ENCODE measurements at places on chromosomes 3 and 15. TPM values are rescaled to one million over a fixed set of nuclear protein-coding genes. Genes with fewer than 3 reads are reported as not detected.

The WDR49 gene
- 2.2 TPM for total RNA-seq

The CISH gene
- total RNA-seq, result 21.9 TPM

DNA sequence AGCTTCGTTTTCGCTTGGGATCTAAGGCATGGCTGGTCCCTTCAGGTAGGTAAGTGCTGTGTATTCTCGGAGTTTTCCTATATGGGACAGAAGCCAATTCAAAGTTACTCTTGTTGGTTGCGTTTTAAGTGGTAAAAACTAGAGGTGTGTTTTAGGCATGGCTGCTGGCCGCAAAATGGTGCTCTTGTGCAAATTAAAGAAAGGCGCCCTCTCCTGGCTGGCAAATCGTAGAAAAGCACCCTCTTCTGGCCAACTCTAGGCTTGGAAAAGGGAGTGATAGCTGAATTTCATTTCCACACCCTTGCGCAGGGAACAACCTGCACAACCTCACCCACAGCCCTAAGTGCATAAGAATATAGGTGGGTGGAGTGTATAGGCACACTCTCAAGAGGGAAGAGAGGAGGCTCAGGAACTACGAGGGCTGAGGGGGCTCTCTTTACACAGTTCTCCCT is 23.5 kb downstream of the DRD3 start:
- no peak for DNase-seq

DNA sequence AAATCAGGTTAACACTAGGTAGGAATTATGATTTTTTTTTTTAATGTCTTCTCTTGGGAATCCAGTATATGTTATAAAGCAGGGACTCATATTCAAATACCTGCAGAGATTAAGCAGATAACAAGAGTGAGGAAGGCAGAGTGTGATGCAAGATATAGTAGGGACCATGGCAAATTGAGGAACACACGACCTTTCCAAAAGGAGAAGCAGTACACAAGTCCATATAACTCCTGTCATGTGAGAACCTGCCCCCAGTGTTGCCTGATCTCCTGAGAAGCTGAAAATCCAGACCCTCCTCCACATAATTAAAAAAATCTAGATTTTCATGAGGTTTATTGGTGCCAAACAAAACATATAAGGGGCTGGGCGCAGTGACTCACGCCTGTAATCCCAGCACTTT is 3.6 kb downstream of the RFC4 start:
- DNase-seq, result no peak

GRCh38 chr15:85091990-85092389 is 110.3 kb downstream of the PDE8A start:
- DNase-seq, result peak; percentile 37

GRCh38 chr15:24067733-24068501 is 380.8 kb upstream of the NDN start:
- DNase-seq, result no peak

DNA sequence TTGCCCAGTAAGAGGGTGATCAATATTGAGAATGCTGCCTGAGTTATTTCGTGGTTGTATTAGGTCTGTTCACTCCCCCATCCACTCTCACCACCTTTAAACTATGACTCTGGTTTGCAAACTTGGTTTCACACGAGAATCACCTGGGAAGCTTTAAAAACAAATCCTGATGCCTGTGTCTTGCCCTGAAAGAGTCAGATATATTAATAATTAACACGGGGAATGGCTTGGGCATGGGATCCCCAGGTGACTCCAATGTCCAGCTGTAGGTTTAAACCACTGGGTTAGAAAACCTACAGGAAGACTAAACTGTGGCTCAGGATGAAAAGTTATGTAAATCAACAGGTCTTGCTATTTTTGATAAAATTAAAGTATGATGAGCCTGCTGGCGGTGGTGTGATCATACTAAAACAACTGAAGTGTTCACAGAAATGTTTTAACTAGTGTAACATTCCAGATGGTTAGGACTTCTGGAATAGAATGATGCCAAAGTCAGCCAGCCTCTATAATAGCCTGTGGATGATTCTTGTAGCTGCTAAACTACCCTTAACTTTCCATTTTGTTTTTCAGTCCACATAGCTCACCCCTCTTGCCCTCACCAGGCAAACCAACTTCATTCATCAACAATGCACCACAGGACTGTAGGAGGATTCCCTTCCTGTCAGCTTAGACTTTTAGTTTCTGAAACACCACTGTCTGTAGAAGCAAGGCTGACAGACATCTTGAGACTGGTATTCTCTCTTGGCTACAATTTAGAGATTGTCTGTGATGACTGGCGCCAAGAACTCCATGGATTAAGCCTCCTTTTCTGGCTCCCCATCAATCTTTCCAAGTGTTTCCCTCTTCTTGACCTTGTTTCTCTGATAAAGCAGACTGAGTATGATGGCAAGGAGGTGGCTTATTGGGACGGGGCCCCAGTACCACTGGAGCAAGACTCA is 119.1 kb upstream of the ADAMTS9 start:
- DNase-seq, result no peak

DNA sequence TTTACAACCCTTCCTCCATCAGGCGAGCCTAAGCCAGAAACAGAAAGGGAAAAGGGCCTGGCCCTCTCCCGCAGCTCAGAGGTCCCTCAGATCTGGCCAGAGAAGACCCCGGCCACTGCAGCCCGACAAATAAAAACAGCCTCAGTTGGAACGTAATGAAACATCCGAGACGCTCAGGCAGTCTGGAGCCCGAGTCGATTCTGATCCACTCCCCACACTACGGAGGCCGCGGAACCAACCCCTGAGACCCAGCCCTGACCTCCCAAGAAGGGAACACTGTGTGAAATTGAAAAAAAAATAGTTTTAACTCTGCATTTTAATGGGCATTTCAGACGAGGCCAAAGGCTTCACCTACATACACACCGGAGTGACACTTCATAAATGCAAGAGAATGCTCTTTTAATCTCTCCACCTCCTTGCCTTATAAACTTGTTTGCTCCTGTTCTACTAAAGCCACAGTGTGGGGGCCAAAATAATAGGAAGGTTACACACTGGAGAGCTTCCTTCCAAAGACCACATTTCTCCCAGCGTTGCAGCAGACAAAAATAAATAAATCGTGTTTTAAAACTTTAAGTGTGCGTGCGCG is 3.7 kb downstream of the MEIS2 start:
- DNase-seq, result no peak

DNA sequence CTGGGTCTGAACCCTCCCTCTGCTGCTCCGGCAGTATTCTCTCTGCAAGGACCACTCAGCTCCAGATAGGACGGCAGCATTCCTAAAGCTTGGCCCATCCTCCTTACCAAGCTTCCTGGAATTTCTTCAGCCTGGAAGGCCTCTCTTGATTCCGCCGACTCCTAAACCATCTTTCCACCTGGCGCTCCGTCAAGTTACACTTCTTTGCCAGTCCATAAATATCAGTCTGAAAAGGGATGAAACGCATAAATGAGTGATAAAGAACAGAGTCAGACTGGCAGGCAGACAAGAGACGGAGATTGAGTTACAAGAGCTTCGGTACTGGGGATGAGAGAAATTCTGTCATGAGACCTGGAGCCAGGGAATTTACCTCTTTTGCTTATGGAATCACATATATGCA is 44.3 kb downstream of the CERS3 start:
- no peak for DNase-seq

- no peak for DNase-seq
These were observed 6.6 kb downstream of the MAP2K5 start for GRCh38 chr15:67548862-67549651.

DNA sequence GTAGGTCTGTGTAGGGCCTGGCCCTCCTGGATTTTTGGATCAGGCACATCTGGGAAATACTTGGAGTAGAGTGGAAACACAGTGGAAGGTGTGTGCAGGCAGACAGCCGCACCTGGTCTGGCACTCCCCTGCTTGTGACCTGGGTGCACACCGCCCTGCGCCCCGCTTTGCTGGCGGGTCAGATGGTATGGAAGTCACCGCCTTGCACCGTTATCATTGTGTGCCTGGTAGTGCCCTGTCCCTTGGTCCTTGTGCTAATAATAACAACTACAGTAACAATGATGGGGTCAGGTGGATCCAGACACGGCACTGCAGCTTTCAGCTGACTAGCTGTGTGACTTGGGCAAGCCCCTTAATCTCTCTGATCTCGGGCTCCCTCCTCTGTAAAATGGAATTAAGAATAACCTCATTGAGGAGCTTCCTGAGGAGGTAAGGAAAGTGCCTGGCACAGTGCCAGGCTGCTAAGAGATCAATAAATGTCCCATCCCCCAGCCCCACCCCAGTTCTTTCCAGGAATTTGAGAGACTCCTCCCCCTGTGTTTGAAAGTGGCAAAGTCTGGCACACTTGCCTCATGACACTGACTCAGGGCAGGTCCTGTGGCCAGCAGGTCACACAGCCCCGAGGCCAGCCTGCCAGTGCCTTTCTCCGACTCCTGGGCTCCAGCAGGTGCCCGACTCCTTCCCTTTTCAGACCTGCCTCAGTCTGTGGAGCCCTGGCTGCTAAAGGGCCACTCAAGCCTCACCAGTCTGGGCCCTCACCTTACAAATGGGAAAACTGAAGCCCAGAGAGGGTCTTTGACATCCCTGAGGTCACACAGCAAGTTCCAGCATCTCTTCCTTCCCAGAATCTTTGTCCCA is 9.8 kb downstream of the ISG20 start:
- DNase-seq, result peak; percentile 91

DNA sequence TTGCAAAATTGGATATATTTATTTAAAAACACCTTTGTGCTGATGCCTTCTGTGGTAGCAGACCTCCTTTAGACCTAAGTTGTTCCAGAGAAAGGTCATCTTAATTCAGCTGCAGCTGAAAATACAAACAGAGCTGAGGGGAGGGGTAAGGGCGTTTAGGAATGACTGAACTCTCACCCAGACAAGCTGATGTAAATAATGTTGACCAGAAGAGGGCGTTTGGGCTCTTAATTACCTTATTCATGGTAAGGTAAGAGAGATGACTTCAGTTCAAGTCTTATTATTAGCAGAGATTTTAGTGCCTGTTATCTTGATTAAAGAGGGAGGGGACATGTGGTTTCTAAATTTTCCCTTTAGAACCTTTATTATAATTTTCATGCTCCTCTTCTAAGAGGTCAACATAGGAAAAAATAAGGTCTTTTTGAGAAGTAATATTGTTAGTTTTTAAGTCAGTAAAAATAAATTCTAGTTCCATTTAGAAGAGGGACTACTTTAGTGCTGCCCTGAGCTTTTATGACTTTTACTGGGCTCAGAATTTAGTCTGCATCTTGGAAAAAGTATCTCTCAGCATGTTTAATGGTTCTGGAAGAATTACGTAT is 46.3 kb downstream of the GPR171 start:
- DNase-seq, result no peak

DNA sequence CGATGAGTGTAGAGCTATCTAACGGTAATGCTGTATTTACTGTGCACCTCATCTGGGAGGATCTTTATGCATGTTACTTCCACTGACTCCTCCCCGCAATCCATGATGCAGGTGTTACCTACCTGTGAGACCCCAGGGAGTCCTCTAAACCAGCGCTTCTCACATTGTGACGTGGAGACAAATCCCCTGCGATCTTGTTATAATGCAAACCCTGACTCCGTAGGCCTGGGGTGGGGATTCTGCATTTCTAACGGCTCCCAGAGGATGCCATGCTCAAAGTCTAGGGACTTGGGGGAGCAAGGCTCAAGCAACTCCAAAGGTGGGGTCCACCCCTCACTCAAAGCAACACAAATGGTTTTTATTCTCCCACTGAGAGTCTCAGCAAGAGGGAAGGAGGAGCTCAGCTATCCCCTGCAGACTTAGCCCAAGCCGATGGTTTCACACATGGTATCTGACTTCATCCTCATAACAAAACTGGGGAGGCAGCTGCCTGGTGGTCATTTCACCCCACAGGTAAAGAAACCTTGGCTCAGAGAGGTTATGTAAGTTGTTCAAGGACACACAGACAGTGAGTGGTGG is 63.6 kb downstream of the PCSK6 start:
- no peak for DNase-seq

- no peak for DNase-seq
These were observed 18.4 kb downstream of the ARL6IP5 start for GRCh38 chr3:69103123-69103522.

DNA sequence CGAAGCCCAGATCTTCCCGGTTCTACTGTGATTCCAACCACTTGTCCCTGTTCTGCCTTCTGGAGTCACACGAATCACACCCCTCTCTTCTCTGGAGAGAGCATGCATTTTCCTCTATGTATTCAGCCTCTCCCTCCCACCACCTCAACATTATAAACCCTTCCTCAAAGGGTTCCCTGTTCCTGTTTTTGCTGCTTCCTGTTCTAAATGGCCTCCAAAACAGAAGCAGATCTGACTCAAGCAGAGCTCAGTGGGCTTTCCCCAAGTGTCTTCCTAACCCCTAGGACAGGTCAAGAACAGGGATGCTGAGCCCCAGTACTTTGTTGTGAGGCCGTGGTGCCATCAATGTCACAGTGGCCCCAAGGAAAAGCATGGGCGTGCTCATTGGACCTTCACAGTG is 75.7 kb upstream of the ARNT2 start:
- no peak for DNase-seq

- peak; percentile 72 for DNase-seq
These were observed 48.4 kb downstream of the SLC41A3 start for GRCh38 chr3:126035362-126036050.

DNA sequence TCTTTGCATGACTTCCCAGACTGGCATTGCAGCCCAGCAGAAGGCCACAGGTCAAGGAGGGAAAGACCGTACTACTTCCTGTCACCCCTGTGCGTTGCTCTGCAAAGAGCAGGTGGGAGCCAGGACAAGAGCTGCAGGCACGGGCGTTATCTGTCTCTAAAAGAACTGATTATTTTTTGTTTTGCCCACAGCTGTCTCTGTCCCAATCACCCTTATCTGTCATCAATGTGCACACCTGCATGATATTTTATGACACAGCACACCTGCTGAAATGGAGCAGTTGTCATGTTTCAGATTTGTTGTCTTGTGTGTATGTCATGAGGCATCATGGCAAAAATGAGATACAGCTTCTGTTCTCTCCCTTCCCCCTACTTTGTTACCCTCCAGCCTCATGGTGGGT is 58.8 kb downstream of the SLCO3A1 start:
- DNase-seq, result no peak

DNA sequence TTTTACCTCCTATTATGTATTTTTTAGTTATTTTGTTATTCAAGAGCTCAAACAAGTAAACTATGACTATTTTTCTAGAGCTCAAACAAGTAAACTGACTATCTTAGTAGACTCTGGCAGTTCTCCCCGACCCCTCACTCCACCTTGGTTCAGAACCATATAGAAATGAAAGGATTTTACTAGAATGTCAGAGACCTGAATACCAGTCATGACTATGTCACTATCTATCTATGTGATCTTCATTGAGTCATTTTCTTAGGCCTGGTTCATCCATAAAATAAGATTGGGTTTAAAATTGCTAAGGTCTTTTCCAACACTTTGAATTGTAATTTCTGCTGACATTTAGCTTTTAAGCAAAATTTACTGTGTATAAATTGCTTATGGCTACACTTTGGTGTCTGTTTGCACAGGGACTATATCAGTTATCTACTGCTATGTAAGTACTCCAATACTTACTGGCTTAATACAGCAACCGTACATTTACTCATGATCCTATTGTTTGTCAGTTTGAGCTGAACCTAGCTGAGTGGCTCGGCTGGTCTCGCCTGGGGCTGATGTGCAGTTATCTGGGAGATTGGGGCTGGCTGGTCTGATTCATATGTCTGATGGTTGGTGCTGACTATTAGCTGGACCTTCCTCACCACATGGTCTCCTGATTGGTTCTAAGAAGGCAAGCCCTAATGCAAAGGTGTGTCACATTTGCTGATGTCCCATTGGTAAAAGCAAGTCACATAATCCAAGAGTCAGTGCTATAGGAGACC is 37.0 kb downstream of the RASA2 start:
- no peak for DNase-seq
